Epithelial cell of esophagus (primary cell): ENCODE measurements at places on chromosomes 11 and 22.

GRCh38 chr11:74397501-74398243 lies 561 bp downstream of the PGM2L1 start:
- DNase-seq: peak; percentile 66

DNA sequence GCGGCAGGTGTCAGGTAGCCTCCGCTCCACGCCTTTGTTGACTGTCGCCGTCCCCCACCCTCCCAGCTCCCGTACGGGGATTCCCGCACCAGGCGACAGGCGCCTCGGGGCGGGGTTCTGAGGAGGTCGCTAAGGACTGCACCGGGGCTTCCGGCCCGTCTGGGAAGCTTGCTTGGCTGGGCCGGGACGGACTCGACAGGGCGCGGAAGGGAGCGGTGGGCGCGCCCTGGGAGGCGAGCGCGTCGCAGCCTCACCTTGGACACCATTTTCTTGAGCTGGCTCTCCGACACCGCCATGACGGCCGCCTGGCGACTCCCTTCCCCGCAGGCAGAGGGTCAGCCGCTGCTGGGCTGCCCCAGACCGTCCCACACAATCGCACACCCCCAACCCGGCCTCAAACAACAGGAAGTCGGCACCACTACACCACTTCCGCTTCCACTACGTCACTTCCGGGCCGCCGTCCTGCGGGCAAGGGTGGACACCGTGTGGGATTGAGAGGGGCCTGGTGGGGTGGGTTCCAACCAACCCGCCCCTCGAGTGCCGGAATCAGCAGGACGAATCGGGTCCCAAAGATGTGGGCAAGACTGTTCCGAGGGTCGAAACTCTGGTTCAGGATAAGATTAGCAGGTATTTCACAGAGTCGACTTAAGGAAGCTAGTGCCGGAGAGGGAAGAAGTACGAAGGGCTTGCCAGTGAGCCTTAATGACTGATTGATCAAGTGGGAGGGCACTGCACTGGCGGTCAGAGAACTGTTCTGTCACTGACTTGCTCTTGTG lies at the start of gene TSG101:
Gene TSG101, minus strand, starts transcription at position 422 of the 776 bp plus-strand sequence. Its CDS starts 126 bp downstream, at position 296.
- peak; percentile 93 for DNase-seq

DNA sequence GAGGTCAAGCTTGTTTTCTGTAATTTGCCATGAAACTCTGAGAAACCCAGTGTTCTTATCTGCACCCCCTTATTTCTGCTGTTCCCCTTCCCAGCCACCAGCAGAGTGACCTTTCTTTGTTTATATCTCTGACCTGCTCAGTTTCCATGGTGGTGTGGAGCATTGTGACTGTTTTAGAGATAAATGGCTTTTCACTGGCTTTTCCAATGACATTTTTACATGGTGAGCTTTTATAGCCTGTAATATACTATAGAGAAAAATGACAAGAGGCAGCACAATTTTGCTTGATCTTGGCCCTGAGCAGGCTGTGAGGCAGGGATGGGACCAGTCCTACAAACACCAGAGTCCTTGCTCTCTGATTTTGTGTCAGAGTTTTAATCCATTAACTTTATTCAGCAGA lies 233.9 kb downstream of the FAT3 start:
- no peak for DNase-seq

- no peak for DNase-seq
Observed at GRCh38 chr11:45383224-45383623, 97.1 kb upstream of the SYT13 start.

- no peak for DNase-seq
Observed at GRCh38 chr22:33897448-33897835, 22.8 kb downstream of the LARGE1 start.

DNA sequence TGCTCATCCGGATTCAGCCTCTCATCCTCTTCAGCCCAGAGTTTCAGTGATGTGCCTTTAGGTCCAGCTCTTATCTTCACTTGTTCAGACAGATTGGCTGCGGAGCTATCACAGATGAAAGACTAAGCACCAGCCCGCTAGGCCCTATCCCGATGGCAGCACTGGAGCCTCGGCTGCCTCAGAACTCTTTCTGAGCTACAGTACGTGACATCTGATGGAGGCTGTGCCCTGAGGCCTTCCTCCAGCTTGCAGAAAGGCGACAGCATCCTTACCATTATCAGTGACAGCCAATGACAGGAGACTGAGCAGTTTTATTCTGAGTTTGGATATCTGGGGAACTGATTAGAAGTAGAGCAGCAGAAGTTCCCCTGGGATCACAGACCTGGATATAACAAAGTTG lies 4.0 kb downstream of the OR8B8 start:
- no peak for DNase-seq
